ENCODE measurements at places on chromosomes 1 and 21.

DNA sequence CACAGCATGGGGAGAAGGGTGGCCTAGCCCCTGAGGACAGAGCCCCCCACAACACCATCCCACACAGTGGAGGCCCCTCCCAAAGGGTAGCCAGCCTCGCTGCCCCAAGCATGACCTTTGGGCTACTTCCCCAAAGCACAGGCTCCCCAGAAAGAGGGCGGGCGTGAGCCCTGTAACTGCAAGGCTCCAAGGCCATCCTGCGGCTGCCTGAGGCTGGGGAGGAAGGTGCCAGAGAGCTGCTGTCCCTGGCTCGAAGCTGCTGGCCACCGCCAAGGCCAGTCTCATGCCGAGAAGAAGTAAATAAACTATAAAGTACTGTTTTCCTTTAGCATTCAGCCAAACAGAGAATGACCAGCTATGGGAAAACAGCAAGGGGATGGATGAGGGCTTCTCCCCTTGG, 27.5 kb downstream of the UBASH3A start:
- no peak for DNase-seq

- peak; percentile 35 for DNase-seq
Observed at GRCh38 chr21:42062236-42063022, 8.7 kb upstream of the UMODL1 start.

- no peak for DNase-seq
Observed at GRCh38 chr1:243587823-243588560, 262.1 kb downstream of the AKT3 start.

DNA sequence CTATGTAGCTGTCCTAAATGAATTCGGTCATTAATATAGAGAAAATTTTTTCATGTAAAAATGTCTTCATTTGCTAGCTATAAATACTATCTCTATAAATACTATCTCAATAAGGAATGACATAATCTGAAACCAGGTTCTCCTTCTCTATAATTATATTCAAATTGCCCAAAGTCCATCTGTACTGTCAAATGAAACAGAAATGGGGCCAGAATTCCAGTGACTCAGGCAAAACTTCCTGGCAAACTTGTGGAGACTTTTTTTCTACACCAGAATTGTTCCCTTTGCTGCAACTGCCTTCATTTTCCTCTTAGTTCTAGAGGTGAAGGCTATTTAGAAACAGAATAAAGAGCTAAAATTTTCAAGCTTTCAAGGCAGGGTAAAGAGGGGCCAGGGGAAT, 152.5 kb downstream of the KCNH1 start:
- no peak for DNase-seq

GRCh38 chr1:60835649-60836048, 246.7 kb upstream of the NFIA start:
- no peak for DNase-seq

DNA sequence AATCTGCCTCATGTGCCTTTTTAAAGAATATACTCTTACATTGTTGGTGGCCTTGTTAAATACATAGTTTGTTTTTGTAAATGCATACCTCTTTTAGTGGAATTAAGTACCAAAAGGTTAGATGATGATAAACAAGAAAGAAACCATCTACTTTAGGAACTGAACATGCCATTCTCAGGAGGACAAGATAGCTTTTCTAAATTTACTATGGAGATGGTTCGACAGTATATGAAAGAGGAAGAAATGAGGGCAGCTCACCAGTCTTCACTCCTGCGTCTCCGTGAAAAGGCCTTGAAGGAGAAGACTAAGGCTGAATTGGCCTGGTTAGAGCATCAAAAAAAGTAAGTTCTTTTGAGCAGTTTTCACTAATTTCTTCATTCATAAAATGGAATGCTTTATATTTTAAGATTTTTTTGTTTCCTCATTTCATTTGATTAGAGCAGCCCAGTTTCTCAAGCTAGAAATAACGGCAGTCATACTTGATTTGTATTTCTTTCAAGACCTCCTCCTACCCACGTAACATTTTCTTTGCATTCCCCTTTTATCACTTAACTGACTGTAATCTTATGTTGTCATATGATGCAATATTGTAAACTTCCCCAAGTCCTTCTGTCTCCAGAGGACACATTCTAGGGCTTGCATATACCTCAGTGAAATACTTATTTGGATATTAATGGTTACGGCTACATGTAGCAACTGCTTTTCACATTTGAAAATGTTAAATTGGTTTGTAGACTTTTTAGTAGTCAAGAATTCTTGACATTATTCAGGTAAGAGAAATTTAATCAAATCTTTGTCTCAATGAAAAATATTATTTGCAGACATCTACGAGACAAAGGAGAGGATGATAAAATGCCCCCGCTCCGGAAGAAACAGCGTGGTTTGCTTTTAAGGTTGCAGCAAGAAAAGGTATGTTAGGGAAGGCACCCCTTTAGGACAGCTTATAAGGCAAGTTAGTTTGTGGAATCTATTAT, 99.3 kb downstream of the CEP350 start:
- no peak for DNase-seq

DNA sequence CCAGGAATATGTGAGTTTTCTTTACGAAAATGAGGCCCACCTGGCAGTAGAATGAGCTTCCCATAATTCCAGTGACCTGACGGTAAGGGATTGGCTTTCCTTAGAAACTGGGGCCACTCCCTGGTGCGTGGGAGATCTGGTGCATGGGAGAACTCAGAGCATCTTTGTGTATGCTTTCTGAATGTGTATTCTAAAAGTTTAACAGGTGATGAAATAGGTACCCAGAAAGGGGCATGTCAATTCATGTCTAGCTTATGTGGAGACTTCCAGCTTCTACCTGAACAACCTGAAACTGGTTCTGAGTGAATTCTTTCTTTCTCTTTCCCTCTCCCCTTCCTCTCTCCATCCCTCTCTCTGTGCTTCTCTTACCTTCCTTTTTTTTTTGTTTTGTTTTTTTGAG, 15.2 kb upstream of the FCRLA start:
- no peak for DNase-seq

DNA sequence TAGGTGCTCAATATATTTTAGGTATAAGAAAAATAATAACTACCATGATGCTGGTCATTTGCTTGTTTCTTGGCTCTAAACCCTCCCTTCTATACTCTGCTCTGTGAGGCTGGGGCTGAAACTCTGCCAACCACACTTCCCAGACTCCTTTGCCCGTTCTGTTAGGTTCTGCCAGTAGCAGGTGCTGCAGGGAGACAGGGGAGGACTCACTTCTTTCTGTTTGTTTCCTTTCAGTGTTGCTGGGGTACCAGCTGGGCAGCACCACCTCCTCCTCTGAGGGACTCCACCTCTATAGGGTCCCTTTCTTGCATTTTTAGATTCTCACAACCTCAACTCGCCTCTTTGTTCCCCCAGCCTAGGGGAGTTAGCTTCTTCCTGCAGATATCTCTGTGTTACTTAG, 17.0 kb upstream of the SH2D2A start:
- no peak for DNase-seq

GRCh38 chr21:29184037-29184436, 53.6 kb downstream of the MAP3K7CL start:
- DNase-seq = no peak

GRCh38 chr1:169698976-169699375, 12.4 kb downstream of the SELL start:
- DNase-seq = no peak

DNA sequence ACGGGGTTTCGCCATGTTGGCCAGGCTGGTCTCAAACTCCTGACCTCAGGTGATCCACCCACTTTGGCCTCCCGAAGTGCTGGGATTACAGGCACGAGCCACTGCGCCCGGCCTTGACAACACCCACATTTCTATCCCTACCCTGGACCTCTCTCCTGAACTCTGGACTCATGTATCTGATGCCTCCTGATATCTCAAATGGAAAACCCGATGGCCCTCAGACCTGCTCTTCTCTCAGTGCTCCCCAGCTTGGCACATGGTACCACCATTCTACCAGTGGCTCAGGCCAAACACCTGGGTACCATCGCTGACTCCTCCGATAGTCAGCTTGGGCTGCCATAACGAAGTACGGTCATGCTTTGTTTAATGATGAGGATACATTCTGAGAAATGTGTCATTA, 8.5 kb upstream of the RHBG start:
- no peak for DNase-seq

DNA sequence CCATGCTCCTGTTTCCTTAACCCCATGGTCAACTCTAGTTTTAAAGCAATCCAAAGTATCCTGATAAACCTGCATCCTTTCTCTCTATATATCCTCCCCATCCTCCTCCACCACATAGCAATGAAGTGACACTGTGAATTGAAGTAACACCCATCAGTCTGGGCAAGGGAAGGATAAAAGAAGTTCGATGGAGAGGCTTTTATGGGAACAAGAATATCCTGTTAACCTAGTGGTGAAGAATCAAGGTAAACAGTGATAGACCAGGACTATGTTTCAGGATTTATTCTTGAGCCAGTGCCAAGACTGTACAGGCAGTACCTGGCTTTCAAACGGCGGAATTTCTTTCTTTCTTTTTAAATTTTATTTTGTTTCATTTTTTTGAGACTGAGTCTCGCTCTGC, 17.6 kb downstream of the RABIF start:
- DNase-seq = no peak

DNA sequence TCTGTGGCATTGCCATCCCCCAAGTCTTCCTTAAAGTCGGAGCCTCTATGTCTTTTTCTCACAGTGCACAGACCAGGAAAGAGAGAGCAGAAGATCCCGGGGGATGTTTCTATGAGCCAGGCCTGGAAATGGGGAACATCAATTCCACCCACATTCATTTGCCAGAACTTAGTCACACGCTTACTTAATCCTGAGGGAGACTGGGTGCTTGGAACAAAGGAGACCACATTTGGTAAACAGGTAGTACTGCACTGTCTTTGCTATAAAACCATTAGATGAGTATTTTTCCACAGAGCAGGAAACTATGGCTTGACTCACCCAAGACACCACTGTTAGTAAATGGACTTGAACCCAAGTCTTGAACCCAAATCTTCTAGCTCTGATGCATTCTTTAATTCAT, 60.7 kb upstream of the CTTNBP2NL start:
- DNase-seq = no peak

- no peak for DNase-seq
Observed at GRCh38 chr1:155485945-155486344, 76.7 kb downstream of the ASH1L start.

- no peak for DNase-seq
Observed at GRCh38 chr21:35994613-35995012, 65.7 kb downstream of the SETD4 start.

- DNase-seq = peak; percentile 15
Observed at GRCh38 chr1:207698822-207699483, 52.9 kb upstream of the CD46 start.

DNA sequence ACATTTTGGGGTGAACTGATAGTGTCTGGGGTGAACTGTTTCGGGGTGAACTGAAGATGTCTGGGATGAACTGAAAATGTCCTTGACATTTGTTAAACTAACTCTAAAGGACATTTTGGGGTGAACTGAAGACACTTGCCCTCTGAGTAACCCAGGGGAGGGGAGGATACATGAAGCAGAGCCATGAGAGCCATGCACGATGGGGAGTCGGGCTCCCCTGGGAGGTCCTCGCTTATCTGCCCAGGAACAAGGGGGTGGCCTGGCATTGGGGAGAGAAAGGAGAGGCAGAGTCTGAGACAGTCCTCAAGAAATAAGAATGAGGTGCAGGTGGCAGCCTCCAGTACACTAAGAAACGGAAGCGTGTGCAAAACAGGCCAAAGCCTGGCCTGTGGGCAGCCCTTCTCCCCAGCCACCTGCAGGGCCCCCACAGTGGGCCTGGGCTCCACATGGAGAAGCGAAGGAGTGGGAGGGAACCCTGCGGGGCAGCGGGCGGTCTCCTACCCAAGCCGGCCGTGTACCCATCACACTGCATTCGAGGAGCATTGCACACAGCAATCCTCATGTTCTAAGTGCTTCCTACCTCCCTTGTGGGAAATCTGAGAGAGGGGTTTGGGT, 24.2 kb downstream of the RSPH1 start:
- no peak for DNase-seq

DNA sequence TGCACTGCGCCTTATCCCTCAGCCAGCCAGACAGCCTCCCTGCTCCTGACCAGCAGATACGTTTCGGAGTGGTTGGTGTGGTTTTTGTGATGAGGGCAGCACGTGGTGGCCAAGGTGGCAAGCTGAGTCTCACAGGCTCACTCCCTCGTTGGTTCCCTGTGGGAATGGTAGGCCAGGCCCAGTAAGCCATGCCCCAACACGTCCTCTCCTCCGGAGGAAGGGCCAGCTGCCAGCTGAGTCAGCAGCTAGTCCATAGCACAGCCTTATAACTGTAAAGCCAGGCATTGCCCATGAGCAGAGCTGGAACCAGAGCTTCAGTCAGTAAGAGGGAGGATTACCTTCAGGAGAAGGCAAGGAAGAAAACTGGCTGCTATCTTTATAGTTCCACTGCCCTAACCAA, 29.5 kb downstream of the SZRD1 start:
- DNase-seq = no peak

DNA sequence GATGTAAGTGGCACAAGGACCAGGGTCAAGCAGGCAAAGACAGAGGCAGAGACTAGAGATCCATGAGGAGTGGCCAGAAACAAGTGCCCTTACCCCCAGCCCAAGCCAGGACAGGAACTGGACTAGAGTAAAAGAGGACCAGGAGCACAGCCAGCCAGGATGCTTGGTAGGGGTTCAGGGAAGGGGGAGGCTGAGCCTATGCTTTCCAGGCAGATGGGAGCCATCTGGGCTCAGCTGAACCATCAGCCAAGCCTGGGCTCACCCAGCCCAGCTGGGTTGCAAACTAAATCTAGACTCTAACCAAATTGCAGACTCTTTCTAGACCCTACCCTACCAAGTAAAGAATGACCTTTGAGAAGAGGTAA, 15.2 kb downstream of the PDZK1IP1 start:
- no peak for DNase-seq

DNA sequence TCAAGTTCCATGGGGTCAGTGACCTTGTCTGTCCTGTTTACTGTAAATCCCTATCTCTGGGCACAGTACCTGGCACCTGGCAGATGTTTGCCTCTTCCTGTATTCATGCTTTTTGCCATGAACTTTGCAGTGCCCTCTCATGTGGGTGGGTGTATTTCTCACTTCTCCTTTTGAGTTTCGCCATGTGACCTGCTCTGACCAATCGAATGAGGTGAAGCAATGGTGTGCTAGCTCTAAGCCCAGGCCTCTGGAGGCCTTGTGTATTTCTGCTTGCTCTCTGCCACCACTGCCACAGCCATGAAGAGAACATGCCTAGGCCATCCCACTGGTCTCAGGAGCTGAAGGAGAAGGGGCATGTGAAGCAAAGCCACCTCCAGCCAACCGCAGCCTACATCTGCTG, 185.5 kb upstream of the ZC3H12A start:
- no peak for DNase-seq

DNA sequence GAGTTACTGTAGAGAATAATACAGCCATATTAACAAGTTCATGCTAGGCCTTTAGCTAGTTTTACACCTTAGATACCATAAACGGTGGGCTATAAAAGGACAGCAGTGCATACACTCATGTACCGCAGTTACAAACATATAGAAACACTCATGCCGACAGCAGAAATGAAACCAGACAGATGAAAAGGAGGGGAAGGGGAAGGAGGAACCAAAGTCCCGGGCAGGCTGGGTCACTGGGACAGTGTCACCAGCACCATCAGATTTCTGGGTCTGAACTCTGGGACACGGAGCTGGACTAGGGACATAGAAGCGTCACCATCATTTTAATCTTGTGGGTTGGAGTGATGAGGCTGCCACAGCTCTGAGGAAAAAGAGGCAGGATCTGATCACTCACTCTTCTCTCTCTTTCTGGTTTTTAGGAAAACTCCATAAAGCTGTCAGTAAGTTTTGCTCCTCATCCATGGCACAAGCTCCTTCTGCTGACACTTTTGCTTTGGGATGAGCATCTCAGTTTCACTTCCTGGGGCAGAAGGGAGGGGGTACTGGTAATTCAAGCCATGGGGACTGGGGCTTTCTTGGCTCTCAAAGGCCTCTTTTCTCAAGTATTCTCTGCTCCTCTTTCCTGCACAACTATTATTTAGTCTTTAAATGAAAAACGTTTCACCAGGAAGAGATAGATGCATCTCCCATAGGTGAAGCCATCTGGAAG, 7.8 kb upstream of the ZNF691 start:
- DNase-seq = no peak
